ENCODE measurements at places on chromosomes 11 and 22. TPM values are rescaled to one million over a fixed set of nuclear protein-coding genes. Genes with fewer than 3 reads are reported as not detected.
A peak's percentile ranks its signal among the peaks of the same experiment; 100 is the strongest.

DNA sequence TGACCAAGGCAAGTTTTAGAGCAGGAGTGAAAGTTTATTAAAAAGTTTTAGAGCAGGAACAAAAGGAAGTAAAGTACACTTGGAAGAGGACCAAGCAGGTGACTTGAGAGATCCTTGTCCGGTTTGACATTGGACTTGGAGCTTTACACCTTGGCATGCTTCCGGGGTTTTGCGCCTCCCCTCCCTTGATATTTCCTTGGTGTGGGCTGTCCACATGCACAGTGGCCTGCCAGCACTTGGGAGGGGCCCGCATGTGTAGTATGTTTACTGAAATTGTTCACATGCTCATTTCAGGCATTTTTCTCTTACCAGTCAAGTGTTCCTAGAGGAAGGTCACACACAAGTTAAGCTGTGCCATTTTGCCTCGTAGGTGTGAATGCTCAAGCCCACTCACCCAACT is 19.0 kb upstream of the THRSP start:
- DNase-seq = no peak

DNA sequence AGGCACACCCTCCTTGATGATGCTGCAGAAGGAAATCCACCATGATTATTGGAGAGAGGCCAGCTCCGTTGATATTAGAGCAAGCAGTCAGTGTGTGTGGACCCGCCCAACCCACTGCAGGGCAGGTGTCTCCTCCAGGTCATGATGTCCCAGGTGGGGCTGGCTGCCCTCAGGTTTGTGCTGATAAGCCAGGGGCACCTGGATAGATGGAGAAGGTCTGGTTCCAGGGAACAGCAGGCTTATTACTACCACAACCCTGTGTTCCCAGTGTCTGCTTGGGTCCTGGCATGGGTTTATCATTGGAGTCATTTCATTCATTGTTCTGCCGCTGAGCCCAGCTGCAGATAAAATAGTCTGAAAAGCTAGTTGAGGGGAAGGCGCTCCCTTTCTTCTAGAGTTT is 181.1 kb upstream of the NECTIN1 start:
- DNase-seq = no peak

DNA sequence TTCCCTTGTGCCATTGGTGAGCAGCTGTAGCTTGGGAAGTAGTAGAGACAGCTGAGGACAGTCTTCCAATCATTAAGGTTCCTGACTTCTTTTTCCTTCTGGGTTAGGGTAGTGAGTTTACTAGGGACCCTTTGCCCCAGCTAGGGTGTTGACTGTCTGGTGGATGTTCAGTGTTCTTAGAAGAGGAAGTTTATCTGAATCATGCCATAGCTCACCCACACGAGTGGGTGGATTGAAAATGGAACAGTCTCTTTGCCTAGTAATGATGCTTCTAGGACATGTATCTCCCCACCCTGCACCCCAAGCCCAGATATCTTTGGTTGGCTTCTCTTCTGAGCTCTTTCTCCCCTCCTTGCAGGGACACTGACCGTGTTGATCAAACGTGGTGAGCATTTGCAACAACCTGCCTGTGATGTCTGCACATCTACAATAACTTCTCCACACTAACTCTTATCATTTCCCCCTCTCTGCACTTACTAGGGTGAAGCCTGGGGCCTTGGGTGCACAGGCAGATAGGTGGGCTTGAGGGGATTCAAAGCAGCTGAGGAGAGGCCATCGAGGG is 57.1 kb upstream of the HORMAD2 start:
- DNase-seq = no peak

DNA sequence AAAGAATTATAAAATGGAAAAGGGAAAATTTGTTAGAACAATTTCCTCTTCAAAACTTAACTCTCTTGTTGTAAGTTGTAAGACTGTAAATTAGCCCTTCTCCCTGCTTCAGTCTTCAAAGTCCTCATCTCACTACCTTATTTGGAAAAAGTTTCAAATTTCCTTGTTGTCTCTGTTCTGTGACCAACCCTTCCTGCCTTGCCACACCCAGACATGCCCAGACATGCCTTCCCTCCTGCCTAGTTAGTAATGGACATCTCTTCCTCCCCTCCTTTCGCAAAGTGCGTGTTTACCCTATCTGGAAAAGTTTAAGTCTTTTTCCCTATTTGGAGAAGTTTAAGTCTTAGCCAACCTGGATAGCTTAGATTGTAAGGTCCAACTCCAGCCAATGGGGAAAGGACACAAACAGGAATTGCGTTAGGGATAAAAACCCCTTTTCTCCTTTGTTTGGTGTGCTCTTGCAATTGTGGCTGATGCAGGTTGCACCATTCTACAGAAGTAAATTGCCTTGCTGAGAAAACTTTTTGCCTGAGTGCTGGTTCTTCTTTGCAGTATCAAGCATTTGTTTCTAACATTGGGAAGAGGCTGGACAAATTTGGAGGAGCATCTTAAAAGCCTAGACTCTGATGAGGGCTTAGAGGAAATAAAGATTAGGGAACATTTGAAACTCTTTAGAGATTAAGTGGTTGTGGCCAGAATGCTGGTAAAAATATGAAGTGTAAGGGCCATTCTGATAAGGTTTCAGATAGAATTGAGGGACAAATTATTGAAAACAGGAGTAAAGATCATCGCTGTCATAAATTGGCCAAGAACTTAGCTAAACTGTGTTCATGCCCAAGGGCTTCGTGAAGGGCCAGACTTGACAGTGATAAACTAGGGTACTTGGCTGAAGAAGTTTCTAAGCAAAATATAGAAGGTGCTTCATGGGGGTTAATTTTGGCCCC is 15.4 kb downstream of the OR52K2 start:
- peak; percentile 12 for DNase-seq

- DNase-seq = no peak
These were observed 8.7 kb downstream of the DRAP1 start for GRCh38 chr11:65927904-65928397.

The SEPTIN3 gene
- total RNA-seq = 20.5 TPM

DNA sequence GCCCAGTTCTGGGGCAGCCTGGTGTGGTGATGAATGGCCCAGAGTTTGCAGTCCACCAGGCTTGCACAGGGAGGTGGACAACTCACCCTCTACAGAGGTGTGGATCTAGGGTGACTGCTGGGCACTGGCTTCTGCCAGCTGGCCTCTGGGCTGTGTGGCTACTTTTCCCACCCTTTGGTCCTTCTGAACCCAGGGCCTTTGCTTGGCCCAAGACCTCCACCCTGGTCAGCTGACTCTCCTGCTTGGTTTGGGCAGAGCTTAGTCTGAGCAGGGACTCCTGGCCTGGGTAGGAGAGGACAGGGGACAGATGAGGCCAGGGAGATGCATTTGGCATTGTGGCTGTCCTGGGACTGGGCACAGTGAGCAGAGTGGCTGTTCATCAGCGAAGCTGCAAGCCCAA is 83.0 kb upstream of the SHANK2 start:
- no peak for DNase-seq

The RAB39A gene
- total RNA-seq = 13.2 TPM

GRCh38 chr11:62050716-62051115 is 73.1 kb upstream of the INCENP start:
- no peak for DNase-seq

The CENATAC gene
- total RNA-seq = 42.9 TPM

DNA sequence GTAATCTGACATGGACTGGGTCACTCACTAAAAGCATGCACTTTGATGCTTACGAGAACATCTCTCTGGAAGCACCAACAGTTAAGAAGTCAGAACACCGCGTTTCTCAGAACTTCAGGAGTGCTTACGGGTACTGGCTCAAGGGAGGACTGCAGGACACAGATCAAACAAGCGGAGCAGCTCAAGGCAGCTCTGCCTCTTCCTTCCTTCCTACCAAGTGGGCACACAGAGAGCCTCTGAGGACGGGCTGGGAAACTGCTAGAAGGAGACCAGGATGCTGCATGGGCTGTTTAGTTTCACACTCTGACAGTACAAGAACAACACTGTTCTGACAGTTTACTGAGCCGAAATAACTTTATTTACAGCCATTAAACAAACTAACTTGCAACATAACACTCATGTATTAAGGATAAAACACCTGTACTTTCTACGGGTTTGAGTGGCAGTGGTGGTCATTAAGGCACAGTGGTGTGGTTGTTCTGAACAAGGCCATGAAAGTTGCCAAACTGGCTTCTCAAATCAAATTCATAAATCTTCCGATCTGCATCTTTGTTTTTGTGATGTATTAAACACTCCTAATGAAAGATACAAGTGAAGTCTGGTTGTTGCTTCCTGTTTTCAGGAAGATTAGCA is 37.5 kb downstream of the ARFGAP3 start:
- DNase-seq = no peak

DNA sequence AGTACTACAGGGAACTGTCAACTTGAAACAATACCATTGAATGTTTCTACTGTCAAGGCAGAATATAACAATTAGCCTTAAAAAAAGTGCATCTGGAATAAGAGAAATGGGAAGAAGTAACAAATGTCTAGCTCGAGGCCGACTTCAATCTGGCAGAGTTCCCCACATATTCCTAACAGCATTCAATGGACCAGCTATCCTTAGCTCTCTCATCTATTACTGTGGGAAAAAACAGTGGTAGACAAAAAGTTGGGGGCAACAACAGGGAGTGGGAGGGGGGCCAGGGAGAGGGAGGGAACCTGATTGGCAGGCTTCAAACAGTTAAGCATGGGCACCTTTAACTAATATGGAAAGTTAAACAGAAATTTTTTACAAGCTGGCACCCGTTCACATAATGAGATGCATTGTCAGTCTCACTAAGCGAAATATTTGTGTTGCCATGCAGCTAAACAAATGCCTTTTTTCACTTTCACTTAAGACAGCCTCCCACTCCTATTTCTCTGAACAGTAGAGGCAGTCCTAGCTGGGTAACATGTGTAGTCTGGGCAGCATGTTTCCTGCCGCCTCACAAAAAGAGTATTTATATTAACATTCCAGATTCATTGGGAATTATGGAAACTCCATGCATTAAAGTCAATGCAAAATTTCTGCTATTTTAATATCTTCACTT is 62.2 kb upstream of the SOX6 start:
- no peak for DNase-seq

GRCh38 chr11:95912902-95913560 is 10.9 kb downstream of the MTMR2 start:
- DNase-seq = no peak

GRCh38 chr11:131579932-131580387 is 209.5 kb downstream of the NTM start:
- peak; percentile 67 for DNase-seq

- peak; percentile 90 for DNase-seq
These were observed 5.2 kb upstream of the GCAT start for GRCh38 chr22:37802310-37803194.

The GRIK4 gene
- 0.68 TPM for total RNA-seq

The RIMBP3B gene
- not detected for total RNA-seq

GRCh38 chr11:126393143-126393542 is 37.7 kb downstream of the ST3GAL4 start:
- DNase-seq = no peak

- DNase-seq = no peak
These were observed 2.1 kb upstream of the PLXNB2 start for GRCh38 chr22:50309601-50309991.

The ART5 gene
- 12.0 TPM for total RNA-seq

DNA sequence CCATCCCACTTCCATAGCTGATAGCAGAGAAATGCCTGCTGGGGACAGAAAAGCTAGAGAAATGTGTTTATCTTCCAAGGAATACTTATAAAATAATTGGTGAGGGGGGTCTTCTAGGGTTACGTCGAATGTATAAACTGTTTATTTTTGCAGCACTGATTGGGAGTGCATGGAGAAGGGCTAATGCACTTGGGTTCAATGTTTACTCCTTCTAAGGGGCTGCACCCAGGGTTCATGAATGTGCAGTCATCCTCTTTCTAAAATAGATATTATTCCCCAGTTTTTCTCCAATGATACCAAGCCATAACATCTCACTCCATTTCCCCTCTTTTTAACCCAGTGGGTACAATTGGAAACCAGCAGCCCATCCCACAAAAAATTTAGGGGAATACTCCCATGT is 336.9 kb downstream of the ETS1 start:
- DNase-seq = no peak

The LARGE1 gene
- total RNA-seq = 30.8 TPM

The TECTA gene
- 0.84 TPM for total RNA-seq

The CNGA4 gene
- not detected for total RNA-seq

The KDM4E gene
- total RNA-seq = not detected

The GAL gene
- 1.7 TPM for total RNA-seq

DNA sequence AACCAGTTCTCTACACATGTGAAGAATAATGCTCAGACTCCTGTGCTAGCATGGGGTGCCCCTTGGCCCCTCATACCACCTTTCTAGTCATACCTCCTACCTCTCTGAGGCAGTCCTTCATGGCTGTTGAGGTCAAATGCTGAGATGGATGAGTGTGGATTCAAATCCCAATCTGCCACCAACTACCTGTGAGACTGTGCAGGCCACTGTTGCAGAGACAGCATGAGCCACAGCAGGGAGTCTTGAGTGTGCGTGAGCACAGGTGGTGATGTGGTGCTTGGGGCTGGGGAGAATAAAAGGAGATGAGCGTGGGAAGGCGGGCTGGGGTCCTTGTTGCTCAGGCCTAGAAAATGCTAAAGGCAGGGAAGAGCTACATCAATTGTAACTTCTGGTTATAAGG is 218.0 kb upstream of the E2F8 start:
- no peak for DNase-seq

- DNase-seq = no peak
These were observed 5.8 kb upstream of the RPS6KA4 start for GRCh38 chr11:64352995-64353714.

The TRPM5 gene
- total RNA-seq = 0.34 TPM

DNA sequence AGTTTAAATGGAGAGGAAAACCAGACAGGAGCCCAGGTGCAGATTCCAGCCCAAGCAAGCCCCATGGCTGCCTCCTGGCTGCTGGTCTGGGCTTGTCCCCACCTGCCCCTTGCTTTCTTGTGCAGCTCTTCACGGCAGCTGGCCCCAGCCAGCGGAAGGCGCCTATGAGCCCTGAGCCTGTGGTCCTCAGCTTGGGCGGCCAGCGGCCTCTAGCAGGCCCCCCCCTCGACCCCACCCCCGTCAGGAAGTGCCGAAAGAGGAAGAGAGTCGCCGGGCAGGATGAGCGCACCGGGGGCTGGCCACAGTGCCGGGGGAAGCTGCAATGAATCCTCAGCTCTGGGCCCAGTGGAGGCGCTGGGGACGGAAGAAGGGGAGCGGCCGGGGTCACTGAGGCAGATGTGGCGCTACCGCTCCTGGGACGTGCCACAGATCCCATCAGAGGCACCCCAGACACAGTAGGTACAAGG is 2.1 kb upstream of the DGKZ start:
- peak; percentile 55 for DNase-seq

The OR5T1 gene
- not detected for total RNA-seq

The SLN gene
- total RNA-seq = not detected

The PANX3 gene
- not detected for total RNA-seq

The APOA5 gene
- 0.25 TPM for total RNA-seq

The CARD18 gene
- total RNA-seq = not detected

The DPP3 gene
- 41.3 TPM for total RNA-seq

All from neural progenitor cell (in vitro differentiated cells).